Esophagus squamous epithelium (tissue), 5 donors: ENCODE measurements at places on chromosomes 2 and 18.

- DNase-seq: no peak
These were observed 409.8 kb downstream of the GPD2 start for GRCh38 chr2:156845806-156846558.

DNA sequence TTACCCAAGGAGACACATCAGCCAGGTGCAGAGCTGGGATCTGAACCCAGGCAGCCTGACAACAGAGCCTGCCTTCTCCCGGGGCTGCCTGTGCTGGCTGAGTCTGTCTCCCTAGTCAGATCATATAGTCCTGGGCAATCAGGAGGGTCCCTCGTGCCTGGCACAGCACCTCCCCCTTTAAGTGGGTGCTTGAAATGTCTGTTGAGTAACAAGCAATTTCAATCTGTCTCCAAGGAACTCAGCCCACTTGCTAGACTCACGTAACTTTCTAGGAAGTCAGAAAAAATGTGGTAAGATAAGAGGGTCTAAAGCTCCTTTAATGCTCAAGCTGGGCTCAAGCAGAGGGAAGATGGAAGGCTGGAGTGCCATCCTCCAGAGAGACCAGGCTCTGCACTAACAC, 51.9 kb downstream of the REEP1 start:
- DNase-seq: no peak

GRCh38 chr2:50658883-50659282, 373.0 kb downstream of the NRXN1 start:
- DNase-seq: no peak

- DNase-seq: no peak
These were observed 155.3 kb upstream of the SLC39A10 start for GRCh38 chr2:195501746-195502145.

GRCh38 chr2:240248721-240249422, 108.4 kb upstream of the OTOS start:
- no peak for DNase-seq

DNA sequence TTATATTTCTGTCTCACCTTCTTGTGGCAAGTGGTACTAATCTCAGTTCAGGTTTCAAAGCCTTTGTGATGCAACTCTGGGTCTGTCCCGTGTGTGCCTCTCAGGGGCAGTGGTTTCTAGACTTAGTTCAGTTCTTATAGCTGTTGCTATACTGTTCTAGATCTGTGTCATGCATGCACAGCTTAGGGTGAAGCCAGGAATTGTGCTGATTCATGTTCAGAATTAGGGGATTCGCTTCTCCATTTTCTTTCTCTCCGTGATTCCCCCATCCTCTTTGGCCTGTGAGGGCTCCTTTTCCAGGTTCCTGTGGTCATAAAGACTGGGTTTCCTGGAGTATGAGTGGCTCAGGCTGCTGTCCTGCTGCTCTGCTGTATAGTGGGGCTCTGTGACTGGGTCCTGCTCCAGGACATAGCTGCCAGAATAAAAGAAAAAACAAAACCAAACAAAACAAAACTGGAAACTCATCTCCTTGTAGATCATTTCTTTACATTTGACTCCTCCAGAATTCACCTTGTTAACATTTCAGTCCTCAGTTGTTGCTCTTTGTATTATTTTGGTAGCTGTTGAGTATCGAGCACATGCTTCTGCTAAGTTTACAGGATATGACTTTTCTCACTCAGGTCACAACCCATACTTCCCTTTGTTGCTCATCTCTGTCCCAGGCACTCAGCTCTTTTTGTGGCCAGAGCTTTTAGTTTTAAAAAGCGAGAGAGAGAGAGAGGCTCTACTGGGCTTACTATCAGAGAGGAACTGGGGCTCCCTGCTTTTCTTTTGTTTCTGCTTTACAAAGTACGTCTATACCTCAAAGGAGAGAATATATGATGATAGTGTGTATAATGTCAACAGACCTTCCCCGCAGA, 34.2 kb downstream of the CERS6 start:
- DNase-seq: no peak

DNA sequence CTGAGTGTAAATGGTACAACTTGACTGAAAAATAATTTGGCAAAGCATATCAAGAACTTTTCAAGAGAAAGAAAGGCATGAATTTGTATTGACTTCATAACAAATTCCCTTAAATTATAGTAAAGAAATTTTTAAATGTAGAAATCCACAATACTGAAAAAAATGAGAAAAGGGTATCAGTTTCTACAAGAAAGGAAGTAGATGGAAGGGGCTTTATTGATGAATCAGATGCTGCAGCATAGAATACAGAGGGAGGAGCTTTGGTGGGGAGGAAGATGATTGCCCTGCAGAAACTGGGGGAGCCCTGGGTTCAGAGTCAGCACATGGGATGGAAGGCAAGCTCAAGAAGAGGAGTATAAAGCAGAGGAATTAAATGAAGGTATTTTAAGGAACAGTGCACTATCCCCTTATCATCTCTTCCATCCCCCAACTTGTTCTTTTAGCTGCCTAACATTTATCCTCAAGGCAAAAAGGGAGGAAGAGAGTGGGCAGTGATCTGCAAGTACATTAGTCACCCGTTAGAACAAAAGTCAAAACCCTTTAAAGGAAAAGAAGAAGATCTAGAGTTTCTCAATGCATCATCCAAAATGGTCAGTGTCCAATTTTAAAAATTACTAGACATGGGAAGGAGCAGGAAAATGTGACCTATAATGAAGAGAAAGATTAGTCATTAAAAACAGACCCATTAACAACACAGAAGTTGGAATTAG, 77.7 kb downstream of the KCTD18 start:
- DNase-seq: no peak

GRCh38 chr18:48352051-48352755, 57.0 kb downstream of the ZBTB7C start:
- no peak for DNase-seq

- DNase-seq: no peak
These were observed 47.4 kb downstream of the DNAJC10 start for GRCh38 chr2:182763311-182763912.

- DNase-seq: no peak
These were observed 368.8 kb downstream of the MEIS1 start for GRCh38 chr2:66803726-66804125.

DNA sequence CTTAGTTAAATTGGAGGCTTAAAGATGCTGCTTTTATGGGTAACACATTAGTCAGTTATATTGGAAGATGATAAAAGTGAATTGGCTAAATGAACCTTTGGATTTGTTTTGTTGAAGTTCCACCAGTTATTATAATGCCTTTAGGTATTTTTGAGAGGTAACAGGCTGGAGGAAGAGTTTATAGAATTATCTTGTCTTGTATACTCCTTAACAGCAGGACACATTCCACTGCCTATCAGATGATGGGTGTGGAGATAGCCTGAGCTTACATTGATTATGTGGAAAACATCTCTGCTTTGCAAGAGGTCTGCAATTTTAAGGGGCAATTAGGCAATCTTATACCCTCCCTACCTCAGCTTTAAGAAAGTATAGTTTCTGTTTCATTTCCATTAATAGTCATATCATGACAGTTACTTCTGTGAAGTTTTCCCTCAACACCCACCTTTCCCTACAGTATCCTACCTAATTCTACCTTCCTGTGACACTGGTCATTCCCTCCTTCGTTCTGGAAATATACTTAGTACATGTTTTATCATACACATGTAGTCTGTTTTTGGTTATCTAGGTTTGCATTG, 403.7 kb upstream of the SPRED2 start:
- DNase-seq: no peak

DNA sequence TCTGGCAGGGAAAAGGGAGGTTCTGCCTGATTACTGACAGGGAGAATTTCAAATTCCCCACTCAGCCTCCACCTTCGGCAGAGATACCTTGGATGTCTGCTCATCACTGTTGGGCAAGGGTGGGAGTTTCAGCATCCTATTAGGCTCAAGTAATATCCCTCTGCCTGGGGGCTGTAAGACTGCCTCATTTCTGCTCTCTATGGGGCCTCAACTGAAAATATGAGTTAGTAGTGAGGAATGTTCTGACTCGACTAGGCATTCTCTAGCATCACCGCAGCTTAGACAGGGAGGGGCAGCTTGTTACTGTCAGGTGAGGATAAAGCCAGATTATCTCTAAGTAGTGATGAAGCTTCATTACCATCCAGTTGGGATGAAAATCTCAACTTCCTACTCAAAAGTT, 87.7 kb upstream of the LRP1B start:
- DNase-seq: no peak

GRCh38 chr2:18425210-18425703, 135.2 kb downstream of the RDH14 start:
- DNase-seq: no peak

GRCh38 chr2:611519-611918, 65.7 kb downstream of the TMEM18 start:
- no peak for DNase-seq

- no peak for DNase-seq
These were observed 123.2 kb downstream of the KCNS3 start for GRCh38 chr2:18001671-18002070.

DNA sequence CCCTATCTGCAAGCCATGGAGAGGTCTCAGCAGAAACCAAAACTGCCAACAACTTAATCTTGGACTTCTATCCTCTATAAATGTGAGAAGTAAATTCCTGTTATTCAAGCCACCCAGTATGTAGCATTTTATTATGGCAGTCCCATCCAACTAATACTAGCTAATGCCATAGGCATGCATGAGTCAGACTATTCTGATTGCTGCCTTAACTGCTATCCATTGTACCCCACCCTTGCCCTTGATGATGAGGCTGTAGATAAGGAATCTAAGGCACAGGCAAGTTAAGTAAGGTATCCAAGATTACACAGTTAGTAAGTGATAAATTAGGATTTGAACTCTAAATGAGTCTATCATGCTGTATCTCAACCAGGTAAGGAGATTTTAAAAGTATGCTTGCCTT, 223.0 kb downstream of the UBE2E3 start:
- no peak for DNase-seq

GRCh38 chr18:12041561-12041960, 52.1 kb upstream of the ANKRD62 start:
- no peak for DNase-seq

DNA sequence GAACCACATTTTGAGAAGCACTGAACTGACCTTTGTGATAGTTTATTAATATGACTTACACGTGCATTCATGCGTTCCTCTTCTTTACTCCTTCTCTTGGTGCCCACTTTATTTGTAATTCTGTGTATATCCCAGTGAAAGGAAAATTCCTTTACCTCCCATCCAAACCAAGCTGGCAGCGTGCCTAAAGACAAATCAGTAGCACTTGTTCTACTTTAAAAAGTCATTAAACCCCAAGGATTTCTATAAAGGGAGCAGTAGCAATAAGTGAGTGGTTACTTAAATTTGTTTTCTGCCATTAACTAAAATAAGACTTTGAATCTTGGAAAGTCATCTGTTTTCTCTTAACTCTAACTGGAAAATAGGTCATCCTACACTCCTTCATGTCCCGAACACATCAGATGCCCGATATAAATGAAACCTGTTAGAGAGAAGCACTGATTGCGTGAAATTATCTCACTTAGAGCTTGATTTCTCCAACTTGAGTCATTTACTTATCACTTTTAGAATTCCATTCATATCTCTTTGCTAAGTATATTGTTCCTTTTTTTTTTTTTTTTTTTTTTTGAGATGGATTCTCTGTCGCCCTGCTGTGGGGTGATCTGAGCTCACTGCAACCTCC, 10.7 kb downstream of the PIK3C3 start:
- no peak for DNase-seq

GRCh38 chr2:197332641-197333040, 22.1 kb upstream of the ANKRD44 start:
- no peak for DNase-seq

DNA sequence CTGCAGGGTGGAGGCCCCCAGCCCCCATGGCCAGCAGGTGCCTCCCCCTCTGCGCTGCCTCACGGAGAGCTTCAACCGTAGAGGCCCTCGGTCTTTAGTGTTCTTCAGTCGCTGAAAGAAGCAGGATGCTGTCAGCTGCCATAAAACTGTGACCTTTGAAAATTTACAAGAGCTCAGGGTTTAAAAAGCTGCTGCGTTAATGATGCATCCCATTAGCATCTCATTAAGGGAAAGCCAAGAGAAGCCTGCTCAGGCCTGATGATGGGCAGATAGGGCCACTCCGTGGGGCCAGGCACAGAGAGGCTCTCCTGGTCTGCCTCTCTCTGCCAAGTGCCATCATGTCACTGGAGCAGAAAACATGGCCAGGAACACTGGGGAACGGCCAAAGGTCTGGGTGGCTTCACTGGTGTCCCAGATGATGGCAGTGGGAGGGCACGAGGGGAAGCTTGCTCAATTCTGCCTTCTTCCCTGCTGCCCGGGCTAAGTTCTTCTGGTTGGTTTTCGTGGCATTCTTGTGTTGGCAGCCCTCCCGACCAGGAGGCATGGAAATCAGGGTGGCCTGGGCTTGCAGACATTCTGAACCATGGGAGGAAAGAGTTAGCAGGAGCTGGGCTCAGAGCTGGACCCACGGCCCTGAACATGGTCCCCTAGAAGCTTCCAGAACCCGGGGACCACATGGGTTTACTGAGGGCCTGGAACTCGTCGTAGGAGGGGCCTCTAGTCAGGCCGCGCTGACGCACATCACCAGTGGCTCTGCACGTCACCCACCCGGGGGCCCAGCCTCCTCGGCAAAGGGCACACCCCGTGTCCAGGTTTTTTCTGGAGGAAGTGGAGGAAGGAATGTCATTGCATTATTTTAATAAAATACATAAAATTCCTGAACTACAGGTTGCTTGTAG, 250.7 kb downstream of the KLHL29 start:
- DNase-seq: no peak

- no peak for DNase-seq
These were observed 566.8 kb downstream of the EPHA4 start for GRCh38 chr2:221005338-221005737.

DNA sequence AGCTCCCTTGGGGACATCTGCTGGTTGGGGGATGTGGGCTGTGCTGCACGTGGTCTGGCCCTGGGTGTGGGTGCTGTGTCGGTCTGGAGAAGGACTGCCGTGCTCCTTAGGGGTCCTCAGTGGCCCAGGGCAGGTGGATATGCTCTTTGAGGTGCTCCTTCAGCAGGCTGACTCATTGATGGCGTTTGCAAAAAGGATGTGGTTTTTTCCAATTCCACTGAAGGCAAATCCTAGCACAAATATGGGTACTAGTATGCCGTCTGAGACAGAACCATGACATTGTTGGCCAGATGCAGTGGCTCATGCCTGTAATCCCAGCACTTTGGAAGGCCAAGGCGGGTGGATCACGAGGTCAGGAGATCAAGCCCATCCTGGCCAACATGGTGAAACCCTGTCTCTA, 3.3 kb downstream of the PPP1R7 start:
- no peak for DNase-seq

DNA sequence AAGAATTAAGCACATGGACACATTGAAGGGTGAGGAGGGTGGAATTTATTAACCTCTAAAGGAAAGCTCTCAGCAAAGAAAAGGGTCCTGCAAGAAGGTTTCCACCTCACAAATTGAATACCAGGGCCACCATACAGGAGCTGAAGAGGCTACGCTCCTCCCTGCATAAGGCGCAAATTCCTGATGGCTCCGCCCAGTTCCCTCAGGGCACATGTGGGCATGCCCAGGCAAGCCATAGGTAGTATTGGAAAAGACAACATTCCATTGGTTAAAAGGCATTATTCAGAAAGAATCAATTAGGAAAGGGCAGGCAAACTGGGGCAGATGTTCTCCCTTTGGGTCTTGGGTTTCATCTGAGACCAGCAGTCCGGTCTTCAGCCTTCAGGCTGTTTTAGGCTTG, 161.2 kb downstream of the PTPRM start:
- no peak for DNase-seq
